CD4-positive, alpha-beta T cell treated with Interleukin-1 beta for 1 hour (primary cell): ENCODE measurements at places on chromosomes 1 and 21.

GRCh38 chr1:204701229-204701628, 15.7 kb upstream of the LRRN2 start:
- no peak for DNase-seq

DNA sequence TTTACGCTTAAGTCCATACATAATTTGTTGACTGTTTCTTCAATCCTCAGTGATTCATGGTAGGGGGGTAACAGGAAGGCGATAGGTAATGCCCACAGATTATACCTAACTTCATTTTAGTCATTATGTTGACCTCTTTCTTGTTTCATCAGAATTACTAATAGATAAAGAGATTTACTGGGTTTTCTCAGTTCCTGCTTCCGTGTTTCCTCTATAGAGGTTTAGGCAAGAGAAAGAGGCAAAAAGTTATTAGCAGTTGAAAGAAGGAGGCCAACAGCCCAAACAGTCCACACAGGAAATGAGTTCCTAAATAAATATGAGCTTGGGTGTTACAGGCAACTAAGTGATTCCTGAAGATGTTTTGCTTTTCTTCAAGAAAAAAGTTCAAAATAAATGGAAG, 17.9 kb upstream of the CLCA1 start:
- no peak for DNase-seq

- DNase-seq, result no peak
Observed at GRCh38 chr1:162235241-162235800, 141.3 kb downstream of the SPATA46 start.

DNA sequence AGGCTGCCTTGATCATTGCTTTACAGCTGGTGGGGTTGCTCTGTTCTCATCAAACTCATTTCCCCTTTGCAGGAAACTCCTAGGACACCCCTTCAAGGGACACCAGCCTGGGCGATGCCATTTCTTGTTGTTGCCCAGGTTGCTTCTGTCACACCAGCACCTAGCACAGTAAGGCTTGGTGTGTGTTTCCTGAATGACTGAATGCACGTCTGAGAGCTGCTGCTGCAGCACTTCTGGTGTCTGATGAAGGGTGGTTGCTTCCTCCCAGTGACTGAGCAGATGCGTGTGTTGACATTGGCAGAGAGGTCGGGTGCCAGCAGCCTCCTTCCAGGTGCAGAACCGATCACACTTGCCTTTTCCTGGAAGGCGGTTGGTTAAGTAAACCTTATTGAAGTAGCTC, 477.4 kb downstream of the CAMTA1 start:
- no peak for DNase-seq

DNA sequence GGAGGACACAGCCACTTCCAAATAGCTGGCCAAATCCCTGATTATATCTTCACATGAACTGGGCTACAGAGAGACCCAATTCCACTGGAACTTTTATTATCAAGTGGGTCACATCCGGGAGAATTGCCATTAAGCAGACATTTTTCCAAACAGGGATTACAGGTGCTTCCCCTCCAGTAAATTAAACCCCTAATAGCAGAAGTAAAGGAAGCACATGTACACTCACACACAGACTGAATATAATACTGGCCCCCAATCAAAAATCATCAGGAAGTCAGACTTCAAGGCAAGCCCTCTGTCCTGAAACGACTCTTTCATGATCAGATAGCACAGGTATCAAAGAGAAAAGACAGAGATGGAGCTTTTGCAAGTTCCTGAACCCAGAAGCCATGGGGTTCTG, 118.6 kb upstream of the PPP2R5A start:
- no peak for DNase-seq

DNA sequence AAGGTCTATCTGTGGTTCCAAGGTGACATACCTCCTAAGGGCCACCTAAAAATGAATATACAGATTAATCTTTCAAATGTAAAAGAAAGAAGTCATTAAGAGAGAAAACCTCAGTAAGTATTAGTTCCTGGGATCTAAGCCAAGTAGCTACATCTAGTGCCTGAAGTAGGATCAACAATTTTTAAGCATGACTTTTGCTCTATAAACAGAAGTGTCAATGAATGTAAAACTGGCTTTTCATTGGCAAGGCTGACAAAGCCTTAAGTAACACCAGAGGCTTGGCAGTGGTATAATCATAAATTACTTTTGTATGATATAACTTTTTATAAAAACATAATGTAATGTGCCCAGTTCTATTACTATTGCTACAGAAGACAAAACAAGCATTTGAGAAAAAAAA, 12.2 kb upstream of the ACADM start:
- no peak for DNase-seq

- DNase-seq, result peak; percentile 38
Observed at GRCh38 chr1:234659538-234659937, 49.6 kb upstream of the IRF2BP2 start.

DNA sequence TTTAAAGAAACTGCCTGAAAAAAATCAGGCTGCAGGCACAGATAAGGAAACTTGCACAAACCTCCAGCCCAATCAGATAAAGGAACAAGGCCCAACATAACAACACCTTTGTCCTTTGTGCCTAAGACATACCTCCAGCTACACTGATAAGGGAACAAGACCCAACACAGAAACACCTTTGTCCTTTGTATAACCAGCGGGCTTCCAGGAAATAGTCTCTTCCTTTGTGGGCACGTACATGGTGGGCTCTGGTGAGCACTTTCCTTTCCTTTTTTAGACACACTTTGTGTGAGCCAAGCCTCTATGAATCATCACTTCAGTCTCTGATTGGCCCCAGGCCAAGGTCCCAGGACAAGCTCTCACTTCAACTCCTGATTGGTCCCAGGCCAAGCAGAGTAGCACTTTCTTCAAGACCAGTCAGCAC, 23.6 kb downstream of the ZNF670 start:
- DNase-seq, result no peak

- DNase-seq, result no peak
Observed at GRCh38 chr1:221675880-221676800, 65.7 kb downstream of the DUSP10 start.

DNA sequence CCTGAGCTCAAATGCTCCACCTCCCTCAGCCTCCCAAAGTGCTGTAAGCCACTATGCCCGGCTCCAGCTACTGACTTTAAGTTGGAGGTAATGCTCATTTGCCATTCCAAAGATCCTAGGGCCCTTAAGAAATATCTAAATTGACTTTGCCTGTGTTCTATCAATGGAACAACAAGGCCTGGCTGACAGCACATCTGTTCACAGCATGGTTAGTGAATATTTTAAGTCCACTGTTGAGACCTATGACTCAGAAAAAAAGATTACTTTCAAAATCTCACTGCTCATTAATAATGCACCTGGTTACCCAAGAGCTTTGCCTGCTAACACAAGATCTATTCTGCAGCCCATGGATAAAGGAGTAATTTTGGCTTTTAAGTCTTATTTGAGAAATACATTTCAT, 3.5 kb upstream of the SSX2IP start:
- DNase-seq, result no peak

GRCh38 chr1:6472391-6472790, 6.4 kb upstream of the TNFRSF25 start:
- no peak for DNase-seq

DNA sequence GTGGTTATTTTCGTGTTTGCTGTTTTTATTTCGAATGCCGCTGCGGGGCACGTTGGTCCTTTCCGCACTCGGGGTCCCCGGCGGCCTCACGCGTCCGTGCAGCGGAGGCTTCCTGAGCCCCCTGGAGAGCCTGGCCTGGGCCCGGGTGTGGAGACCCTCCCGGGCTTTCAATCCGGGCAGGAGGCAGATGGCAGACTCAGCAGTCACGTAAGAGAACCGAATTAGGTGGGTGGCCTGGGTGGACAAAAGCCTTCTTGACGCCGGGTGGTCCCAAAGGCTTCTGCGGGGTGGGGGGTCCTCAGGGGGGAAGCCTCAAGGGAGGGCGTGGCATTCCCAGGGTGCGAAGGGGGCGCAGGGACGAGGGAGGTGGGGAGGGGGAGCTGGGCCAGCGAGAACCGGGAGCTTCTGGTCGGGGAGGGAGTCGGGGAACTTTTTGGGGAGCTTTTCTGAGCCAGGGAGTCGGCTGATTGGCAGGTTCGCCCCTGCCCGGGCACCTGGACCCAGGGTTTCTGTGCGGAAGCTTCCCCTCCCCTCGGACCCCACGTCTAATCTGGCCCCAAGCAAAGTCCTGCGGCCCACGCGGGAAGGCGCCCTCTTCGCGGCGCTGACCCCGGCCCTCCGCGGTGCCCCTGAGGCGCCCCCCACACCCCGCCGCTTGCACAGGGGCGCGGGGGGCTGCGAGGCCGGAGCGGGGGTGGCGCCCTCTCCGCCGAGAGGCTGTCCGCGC, 1.3 kb upstream of the HES4 start:
- DNase-seq, result no peak

GRCh38 chr21:26754853-26755252, 90.4 kb downstream of the ADAMTS1 start:
- no peak for DNase-seq

DNA sequence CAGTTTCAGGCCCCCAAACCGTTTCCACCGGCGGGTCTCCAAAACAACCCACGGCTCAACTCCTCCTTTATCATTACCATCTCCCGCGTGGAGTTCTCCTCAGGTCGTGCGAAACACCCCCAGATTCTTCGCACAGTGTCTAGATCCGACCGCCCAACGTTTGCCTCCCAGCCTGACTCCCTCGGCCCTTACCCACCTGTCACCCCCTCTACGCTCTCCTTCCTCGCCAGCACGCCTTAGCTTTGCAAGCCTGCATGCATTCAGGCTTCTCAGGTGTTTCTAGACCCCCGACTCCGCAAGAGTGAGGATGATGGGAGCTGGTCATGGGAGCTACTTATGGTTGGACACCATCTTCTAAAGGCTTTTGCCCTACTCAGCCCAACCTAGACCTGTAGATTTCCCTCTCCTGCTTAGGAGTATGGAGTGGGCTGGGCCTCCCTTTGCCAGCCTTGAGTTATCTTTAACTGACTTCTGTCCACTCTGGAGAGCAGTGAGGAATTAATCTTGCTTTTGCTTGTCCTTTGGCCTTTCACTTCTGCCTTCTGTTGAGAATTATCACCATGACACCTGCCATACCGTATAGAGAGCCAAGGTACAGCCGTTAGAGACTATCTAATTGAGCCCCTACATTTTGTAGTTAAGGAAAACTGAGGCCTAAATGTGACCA, 865 bp downstream of the ATP5IF1 start:
- DNase-seq, result no peak

DNA sequence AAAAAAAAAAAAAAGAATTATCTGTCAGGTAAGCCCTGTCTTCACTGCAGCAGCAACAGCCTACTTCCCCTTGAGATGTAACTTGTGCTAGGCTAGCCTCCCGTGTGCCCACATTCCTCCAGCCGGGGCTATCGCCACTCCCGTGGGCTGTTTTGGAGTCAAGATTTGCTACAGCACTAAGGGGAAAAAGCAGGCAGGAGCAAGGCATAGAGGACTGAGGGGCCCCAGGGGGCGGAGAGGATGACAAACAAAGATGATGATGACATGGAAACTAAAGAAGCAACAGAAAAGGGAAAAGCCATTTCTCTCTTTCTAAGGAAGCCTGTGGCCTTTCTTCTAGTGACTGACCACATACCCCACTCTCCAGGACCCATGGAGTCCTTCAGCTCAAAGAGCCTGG, 1.9 kb downstream of the TNFAIP8L2 start:
- DNase-seq, result no peak

DNA sequence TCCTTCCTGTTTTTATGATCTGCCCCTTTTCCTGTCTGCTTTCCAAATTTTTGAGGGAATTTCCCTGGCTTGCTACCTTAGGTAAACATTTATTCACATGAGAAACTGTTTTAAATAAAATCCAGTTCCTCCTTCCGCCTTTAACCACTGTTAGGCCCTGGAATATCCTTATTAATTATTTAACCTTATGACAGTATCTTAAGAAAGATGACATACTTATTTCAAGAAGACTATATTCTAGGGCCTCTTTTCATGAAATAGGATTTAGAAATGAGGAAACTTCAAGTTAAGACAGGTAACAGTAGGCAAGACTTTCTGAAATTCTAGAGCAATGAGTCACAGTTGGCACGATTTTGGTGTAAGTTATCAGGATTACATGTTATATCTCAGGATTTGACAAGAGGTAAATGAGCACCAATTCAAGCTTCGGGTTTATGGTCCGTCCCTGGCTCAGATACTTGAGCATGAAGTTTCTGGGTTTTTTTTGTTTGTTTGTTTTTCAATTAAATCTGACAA, 2.0 kb upstream of the TNFSF18 start:
- DNase-seq, result no peak

DNA sequence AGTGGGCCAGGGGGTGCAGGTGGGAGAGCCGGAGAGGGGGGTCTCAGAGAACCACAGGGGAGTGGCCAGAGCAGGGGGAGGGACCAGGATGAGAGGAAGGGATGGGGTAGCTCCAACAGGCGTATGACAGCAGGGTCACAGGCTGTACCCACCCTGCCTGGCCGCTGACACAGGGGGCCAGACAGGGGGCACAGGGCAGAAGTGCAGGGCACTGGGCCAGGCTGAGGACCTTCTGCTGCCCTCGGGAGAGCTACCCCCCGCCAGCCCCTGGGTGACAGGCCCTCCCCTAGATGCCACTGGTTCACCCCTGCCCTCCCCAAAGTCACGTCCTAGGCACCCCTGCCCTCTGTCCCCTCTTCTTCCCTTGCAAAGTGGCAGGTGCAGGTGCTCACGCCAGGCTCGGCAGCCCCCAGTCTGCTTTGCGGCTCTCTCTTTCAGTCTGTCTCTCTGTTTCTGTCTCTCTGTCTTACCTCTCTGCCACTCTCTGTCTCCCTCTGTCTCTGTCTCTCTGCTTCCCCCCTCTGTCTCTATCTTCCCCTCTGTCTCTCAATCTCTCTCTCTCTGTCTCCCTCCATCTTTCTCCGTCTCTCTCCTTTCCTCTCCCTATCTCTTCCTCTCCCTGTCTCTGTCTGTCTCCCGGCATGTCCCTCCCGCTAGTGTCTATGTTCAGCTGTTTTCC, 48.5 kb downstream of the WNT9A start:
- DNase-seq, result no peak

- no peak for DNase-seq
Observed at GRCh38 chr1:183234660-183235476, 48.8 kb downstream of the LAMC2 start.

DNA sequence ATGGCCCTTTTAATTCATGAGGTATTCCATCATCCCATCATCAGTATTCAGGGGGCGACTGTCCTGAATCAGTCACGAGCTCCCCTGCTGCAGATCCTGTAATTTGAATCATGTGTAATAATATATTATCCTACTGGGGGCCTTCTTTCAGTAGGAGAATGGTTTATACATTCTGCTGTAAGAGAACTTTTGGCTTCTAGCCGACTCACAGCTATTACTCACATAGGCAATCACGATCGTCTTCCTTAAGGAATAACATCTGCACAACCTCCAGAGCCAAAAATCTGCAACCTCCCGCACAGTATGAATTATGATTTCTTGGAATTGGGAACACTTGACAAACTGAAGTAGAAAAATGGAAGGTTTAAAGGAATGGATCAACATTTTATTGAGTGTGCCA, 343.0 kb downstream of the USP25 start:
- no peak for DNase-seq

DNA sequence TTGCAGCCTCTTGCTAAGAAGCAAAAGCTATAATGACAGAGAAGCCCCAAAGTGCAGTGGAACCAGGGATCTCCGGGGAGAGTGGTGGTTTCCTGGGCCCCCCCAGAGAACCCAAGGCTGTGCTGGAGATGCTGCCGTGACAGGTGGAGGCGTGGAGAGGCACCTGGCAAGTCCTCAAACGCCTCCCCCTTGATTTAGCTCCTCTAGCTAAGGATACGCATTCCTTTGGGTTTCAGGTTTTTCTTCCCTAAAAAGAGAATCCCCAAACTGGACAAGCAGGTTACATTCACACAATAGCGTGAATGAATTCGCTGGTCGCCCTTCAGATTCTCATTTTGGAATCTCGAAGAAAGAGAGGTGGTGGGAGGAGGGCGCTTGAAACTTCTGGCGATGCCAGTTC, 853 bp upstream of the ATP1A1 start:
- DNase-seq, result no peak
